C1 segment of cervical spinal cord (tissue), 14 donors: ENCODE measurements at places on chromosomes 5 and 9.

- peak; percentile 18 for DNase-seq
Observed at GRCh38 chr5:132427281-132428146, 58.0 kb downstream of the SLC22A5 start.

DNA sequence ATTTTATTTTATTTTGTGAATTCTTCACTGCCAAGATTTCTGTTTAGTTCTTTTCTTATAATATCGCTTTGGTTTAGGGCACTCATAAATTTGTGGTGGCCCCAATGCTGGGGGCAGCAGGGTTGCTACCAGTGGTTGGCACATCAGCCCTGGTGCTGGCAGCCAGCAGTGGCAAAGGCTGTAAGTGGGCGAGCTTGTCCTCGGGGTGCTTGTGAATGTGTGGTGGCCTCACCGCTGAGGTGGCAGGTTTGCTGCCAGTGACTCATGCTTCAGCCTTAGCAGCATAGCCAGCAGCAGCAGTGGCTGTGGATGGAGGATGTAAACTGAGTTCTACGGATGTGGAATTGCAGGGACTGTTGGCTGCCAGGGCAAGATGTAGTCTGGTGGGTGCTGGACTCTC is 262.9 kb upstream of the DMAC1 start:
- no peak for DNase-seq

DNA sequence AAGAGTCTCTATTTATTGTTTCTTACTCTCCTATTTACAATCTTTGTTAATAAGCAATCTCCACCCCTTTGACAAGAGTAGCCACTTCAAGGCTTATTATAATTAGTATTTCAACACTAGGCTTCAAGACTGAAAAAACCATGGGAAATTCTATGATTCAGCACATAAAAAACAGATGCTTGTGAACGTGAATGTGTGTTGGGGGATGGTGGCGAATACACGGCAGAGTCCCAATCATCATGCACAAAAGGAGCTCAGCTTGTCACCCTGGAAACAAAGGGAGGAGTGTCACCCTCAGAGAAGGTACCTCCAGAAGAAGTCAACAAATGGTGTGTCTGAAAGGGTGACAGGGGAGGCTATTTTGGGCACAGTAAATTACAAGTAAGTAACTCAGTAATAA is 157.2 kb upstream of the RETREG1 start:
- DNase-seq = no peak

DNA sequence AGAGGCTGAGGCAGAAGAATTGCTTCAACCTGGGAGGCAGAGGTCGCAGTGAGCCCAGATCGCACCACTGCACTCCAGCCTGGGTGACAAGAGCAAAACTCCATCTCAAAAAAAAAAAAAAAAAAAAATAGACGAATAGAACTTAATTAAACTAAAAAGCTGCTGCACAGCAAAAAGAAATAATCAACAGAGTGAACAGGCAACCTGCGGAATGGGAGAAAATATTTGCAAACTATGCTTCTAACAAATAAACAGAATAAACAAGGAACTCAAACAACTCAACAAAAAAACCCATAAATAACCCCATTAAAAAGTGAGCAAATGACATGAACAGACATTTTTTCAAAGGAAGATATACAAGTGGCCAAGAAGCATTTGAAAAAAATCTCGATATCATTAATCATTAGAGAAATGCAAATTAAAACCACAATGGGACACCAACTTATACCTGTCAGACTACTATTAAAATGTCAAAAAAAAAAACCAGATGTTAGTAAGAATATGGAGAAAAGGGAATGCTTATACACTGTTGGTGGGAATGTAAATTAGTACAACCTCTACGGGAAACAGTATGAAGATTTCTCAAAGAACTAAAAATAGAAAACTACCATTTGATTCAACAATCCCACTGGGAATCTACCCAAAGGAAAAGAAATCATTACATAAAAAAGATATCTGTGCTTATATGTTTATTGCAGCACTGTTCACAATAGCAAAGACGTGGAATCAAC is 21.9 kb upstream of the HRH2 start:
- no peak for DNase-seq

DNA sequence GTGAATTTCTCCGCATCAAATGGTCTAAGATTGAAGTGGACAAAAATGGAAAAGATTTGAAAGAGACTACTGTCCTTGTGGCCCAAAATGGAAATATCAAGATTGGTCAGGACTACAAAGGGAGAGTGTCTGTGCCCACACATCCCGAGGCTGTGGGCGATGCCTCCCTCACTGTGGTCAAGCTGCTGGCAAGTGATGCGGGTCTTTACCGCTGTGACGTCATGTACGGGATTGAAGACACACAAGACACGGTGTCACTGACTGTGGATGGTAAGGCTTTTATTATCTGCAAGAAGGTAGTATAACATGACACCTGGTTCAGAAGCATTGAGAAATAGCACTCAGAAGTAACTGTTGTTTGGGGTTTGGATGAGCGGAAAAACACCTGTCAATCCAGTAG is 18.7 kb downstream of the VCAN start:
- no peak for DNase-seq

GRCh38 chr5:119304439-119305211 is 51.2 kb upstream of the TNFAIP8 start:
- DNase-seq = no peak

DNA sequence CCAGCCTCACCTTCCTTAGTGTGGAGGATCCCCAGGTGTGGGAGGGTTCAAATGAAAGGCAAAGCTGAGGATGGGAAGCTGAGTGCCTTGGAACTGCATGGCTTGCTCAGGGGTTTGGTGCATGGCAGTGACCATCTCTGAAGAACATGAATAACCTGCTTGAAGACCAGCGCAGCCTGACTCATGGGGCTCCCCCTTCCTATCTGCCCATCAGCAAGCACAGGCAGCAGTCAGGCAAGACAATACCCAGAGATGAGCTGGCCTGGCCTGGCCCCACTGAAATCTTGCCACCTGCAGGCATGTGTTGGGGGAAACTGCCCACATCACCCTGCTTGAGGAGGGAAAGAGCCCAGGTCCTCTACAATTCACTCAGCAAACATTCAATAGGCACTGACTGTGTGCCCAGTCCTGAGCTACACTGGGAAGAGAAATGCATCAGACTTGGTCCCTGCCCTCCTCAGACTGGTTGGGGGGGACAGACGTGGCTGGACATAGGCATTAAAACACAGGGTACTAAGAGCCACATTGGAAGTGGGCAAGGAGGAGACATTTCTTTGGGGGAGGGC is 105.0 kb upstream of the ALDH1B1 start:
- no peak for DNase-seq

DNA sequence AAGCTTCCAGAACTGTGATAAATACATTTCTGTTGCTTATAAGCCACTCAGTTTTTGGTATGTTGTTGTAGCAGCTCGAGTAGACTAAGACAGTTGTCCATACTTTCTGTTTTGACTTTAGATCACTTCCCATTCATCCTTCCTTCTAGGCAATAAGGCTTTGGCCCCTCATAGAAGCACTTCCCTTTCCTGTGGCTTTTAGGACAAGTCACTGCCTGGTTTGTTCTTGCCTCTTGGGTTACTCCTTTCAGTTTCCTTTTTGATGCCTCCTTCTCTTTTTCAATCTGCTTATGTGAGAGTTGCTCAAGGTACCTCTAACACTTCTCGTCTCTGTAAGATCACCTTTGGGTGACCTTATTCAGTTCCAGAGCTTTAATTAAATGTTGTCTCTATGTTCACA is 72.4 kb upstream of the NTRK2 start:
- DNase-seq = no peak

- DNase-seq = no peak
Observed at GRCh38 chr9:133107961-133108793, 12.9 kb downstream of the RALGDS start.

DNA sequence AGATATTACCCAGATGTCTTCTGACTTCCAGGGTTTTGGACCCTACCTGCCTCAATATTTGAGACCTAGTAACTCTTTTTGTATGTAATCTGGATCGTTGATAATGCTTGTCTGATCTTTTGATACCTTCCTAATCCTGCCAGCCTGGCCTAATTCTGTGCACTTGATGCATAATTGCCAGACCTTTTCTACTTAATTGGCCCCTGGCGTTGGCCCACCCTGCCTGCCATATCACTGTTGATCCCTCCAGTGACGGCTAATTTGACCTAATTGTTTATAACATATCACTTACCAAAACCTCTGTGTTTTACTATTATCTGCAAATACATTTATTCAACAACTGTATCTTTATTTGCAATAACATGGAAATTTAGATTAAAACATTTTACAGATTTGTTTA is 49.0 kb downstream of the SLC44A1 start:
- DNase-seq = no peak

GRCh38 chr5:10366310-10367272 is 13.1 kb downstream of the MARCHF6 start:
- DNase-seq = no peak

DNA sequence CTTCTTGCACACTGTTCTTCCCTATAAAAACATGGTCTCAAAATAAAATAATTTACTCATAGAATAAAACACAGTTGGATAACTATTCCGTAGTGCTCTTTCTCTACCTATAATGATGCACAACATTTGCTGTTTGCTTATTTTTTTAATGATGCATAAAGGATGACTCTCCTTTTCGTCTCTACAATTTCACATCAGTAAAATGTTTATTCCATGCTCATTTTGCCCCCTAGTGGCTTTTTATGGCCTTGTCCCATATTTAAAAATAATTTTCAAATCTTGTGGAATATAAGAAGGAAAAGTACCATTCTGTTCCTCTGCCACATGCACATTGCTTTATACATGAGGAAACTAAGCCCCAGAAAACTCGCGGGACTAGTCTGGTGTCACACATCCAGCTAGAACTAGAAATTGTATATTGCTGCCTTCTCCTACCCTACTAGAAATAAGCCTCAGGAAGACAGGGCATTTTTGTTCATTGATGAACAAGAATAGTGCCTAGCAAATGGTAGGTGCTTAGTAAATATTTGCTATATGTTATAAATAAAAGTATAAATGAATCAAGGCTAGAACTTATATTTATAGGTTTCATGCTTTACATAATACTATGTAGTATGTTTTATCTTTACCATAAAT is 12.7 kb downstream of the KCTD16 start:
- no peak for DNase-seq

DNA sequence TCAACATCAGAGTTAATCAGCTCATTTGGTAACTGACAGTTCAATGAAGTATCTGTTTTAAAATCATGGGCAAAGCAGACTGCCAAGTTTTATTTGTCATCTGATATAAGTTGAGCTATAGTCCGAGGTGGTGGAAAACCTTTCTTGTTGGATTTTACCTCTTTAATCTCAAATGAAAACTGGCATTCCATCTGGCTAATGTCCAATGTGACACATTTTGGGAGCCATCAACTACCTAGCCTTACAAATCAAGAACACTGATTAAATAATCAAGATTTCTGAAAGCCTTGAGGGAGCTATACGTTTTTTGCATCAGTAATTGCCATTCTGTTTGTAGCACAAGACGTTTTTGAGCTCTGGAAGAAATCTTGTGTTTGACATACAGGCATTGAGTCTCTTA is 1380.5 kb upstream of the WWC1 start:
- no peak for DNase-seq

DNA sequence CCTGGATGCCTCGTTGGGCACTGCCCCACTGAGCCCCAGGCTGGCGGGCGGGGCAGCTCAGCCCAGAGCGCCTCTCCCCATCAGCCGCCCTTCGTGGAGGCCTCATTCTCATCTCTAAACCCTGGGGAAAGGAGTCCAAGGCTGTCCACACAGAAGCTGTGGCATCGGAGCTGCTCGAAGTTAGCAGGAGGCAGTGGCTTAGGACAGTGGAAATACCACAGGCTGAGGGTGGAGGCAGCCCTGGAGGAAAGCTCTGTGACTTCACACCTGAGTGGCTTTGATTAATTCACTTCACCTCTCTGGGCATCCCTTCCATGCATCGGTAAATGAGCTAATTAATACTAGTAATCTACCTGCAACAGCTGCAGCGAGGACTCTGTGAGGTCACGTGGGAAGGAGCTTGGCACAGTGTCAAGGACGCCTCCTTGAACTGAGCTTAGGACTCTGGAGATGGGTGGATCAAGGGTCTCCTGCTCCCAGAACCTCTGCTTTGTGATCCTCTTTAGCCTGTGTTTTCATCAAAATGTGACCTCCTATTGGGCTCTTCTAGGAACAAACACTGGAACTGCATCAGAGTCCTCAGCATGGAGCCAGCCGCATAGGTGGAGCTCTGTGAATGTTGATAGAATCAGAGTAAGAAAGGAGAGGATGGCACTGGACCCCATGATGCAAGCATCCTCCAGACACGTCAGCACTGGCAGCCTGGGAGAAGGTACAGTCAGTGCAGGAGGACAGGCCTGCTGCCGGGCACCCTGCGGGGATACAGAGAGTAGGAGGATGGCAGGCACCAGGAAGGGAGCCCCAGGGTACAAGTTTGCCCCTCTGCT is 842 bp upstream of the ANGPTL2 start:
- no peak for DNase-seq

DNA sequence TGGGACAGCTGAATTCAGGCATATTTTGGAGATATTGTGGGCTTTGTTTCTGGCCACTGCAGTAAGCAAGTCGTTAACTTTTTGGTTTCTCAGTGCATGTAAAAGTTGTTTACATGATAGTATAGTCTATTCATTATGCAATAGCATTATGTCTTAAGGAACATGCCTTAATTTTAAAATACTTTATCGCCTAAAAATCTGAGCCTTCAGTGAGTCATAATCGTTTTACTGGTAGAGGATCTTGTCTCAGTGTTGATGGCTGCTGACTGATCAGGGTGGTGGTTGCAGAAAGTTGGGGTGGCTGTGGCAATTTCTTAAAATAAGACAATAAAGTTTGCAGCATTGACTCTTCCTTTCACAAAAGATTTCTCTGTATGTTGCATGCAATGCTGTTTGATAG is 5.1 kb downstream of the SCGB3A1 start:
- DNase-seq = no peak

DNA sequence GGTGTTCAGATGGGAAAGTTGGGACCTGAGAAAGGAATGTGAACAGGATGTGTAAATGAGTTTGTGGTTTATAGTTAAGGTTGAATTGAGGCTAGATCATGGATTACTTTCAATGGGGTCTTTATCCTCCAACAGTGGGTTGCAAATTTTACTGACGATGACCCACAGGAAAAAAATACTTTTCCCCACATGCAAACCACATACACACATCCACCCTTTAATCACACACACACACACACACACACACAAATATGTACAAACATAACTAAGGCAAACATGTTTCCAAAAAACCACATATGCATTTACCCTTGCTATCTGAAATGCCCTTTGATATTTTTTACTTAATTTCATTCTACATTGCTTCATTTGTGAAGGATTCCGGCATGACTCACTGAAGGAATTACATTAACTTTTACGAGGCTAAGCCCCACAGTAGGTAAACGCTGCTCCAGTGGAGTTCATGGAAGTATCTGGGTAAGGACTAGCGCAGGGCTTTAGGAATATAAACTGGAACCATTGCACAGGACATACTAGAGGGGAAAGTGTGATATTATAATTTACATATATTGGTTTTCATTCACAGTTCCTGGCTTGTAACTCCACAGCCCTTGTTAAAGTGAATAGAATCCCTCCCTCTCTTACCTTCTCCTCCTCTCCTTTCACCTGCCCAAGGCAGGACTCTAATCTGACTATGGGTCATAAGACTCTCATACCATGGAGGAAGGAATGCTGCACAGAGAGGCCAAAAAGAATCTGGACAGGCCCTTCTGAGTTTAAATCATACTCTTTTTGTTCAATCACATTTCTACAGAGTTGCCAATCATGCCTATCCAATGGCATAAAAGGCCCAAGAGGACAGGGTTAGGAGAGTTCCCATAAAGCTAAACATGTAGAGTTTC is 8.5 kb upstream of the SPEF2 start:
- DNase-seq = no peak

- DNase-seq = no peak
Observed at GRCh38 chr9:7115606-7116005, 357.8 kb downstream of the KDM4C start.

- DNase-seq = peak; percentile 31
Observed at GRCh38 chr5:61638476-61638875, 306.4 kb downstream of the ZSWIM6 start.
